ENCODE measurements at places on chromosomes 5 and 9.

GRCh38 chr9:1157836-1158235, 107.7 kb downstream of the DMRT2 start:
- H3K4me1 ChIP-seq, result no peaks in the 10 kb centered on the region
- no peaks in the 10 kb centered on the region for H3K36me3 ChIP-seq
- H3K27me3 ChIP-seq, result no peaks in the 10 kb centered on the region
- no peak overlapping the region for H3K4me3 ChIP-seq
- no peak overlapping the region for H3K27ac ChIP-seq
- no peak for DNase-seq

- no peaks in the 10 kb centered on the region for H3K36me3 ChIP-seq
- no peak overlapping the region for H3K4me3 ChIP-seq
- H3K27me3 ChIP-seq, result peaks cover 28% of the 10 kb centered on the region
- no peak for DNase-seq
- no peaks in the 10 kb centered on the region for H3K4me1 ChIP-seq
Observed at GRCh38 chr9:90665072-90665471, 22.4 kb upstream of the DIRAS2 start.

- H3K4me1 ChIP-seq, result no peaks in the 10 kb centered on the region
- H3K27ac ChIP-seq, result no peak overlapping the region
- no peak for DNase-seq
Observed at GRCh38 chr5:126015235-126016181, 407.7 kb upstream of the GRAMD2B start.

DNA sequence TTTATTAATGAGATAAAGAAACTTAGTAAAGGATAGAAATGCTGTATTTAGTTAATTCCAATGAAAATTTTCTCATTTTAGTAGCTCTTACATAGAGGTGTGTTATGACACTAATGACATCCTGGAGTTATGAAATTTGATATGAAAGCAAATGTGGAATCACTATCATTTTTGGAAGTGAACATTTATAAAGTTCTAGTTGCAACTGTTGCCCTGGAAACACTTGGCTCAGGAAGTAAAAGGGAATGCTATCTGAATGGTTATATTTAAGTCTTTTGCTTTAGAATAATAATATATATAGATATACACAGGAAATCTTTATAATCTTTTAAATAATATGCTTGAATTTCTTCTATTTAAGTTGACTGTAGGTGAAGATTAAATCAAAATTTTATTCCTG, 16.7 kb downstream of the ADAMTS19 start:
- no peaks in the 10 kb centered on the region for H3K27me3 ChIP-seq
- H3K27ac ChIP-seq, result no peak overlapping the region
- no peak overlapping the region for H3K4me3 ChIP-seq
- no peaks in the 10 kb centered on the region for H3K4me1 ChIP-seq
- no peak for DNase-seq
- H3K36me3 ChIP-seq, result no peaks in the 10 kb centered on the region

- no peak overlapping the region for H3K4me3 ChIP-seq
- H3K27me3 ChIP-seq, result peaks cover 16% of the 10 kb centered on the region
- H3K4me1 ChIP-seq, result no peaks in the 10 kb centered on the region
- no peaks in the 10 kb centered on the region for H3K36me3 ChIP-seq
- no peak for DNase-seq
Observed at GRCh38 chr9:88187631-88188030, 49.4 kb upstream of the SPATA31C2 start.

DNA sequence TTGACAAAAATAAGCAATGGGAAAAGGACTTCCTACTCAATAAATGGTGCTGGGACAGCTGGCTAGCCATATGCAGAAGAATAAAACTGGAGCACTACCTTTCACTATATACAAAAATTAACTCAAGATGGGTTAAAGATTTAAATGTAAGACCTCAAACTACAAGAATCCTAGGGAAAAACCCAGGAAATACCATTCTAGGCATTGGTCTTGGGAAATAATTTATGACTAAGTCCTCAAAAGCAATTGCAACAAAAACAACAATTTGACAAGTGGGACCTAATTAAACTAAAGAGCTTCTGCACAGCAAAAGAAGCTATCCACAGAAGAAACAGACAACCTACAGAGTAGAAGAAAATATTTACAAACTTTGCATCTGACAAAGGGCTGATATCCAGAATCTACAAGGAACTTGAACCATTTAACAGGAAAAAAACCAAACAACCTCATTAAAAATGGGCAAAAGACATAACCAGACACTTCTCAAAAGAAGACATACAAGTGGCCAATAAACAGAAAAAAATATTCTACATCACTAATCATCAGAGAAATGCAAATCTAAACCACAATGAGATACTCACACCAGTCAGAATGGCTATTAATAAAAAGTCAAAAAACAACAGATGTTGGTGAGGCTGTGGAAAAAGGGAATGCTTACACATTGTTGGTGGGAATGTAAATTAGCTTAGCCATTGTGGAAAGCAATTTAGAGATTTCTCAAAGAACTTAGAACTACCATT, 75.2 kb upstream of the CPEB4 start:
- H3K27ac ChIP-seq, result no peak overlapping the region
- DNase-seq, result no peak
- H3K36me3 ChIP-seq, result no peaks in the 10 kb centered on the region
- no peaks in the 10 kb centered on the region for H3K27me3 ChIP-seq

DNA sequence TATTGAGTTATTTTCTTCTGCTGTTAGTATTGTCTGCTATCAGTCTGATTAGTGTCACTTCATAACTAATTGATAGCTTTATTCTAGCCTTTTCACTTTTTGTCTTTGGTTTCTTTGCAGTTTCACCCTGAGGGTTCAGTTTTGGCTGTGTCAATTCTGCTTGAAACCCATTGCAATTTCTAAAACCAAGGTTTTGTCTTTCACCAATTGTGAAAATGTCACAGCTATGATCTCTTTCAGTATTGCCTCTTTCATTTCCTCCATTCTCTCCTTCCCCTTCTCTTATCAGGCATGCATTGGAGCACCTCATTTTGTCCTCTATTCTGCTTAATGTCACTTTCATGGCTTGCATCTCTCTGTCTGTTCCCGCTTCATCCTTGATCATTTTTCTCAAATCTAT, 248.1 kb downstream of the YTHDC2 start:
- H3K27ac ChIP-seq, result no peak overlapping the region
- H3K27me3 ChIP-seq, result no peaks in the 10 kb centered on the region
- no peak overlapping the region for H3K4me3 ChIP-seq
- no peak for DNase-seq
- H3K36me3 ChIP-seq, result no peaks in the 10 kb centered on the region

DNA sequence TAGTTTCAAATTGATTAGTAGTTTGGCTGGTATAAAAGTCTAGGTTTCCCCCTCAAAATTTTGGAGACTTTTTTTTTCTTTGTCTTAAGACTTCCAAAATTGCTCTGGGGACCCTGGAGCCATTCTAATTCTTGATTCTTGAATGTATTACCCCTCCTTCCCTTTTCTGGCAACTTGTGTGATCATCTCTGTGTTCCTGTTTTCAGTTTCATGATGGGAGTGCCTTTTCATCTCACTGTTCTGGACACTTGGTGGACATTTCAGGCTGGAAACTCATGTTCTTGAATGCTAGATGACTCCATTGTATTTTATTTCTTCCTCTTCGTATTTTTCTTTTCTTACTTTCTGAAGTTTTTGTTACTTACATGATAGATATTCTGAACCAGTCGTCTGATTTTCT, 57.3 kb upstream of the LRRC70 start:
- H3K36me3 ChIP-seq, result peaks cover 43% of the 10 kb centered on the region
- H3K27ac ChIP-seq, result peak overlapping the region; percentile 4
- H3K27me3 ChIP-seq, result no peaks in the 10 kb centered on the region
- H3K4me3 ChIP-seq, result no peak overlapping the region
- H3K4me1 ChIP-seq, result no peaks in the 10 kb centered on the region

- H3K27ac ChIP-seq, result no peak overlapping the region
- peaks cover 7% of the 10 kb centered on the region for H3K36me3 ChIP-seq
- DNase-seq, result no peak
Observed at GRCh38 chr5:138772986-138773594, 19.9 kb downstream of the CTNNA1 start.

- peaks cover 58% of the 10 kb centered on the region for H3K36me3 ChIP-seq
- H3K4me3 ChIP-seq, result peak overlapping the region; percentile 2
- H3K27ac ChIP-seq, result peak overlapping the region; percentile 81
Observed at GRCh38 chr5:43305948-43306565, 7.2 kb downstream of the HMGCS1 start.

DNA sequence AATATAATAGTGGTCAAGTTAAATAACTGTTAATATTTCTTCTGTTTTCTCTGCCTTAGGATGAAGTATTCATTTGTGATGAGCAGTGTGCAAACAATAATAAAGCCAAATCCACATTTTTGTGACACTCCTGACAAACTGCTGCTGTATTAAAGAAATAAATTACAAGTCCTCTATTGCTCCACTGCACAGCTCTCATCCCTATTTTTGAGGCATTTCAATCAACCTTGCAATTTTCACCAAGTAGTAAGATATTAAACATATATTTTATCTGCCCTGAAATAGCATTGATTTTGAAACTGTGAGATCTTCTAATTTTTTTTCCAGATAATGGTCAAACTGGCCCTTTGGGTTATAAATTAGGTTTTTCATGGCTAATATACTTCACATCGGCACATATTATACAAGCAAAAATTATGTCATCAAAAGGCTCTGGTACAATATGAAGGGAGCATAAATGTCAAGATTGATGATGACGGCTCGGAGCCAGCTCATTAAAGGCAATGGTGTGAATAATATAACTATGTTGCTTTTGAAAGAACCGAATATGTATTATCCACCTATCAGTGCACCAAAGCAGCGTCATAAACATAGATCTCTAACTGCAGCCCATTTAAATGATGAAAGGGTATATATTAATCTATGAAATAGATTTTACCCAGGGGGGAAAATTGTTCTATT, 764.9 kb downstream of the DNAH5 start:
- H3K4me1 ChIP-seq, result no peaks in the 10 kb centered on the region
- no peaks in the 10 kb centered on the region for H3K27me3 ChIP-seq
- H3K4me3 ChIP-seq, result no peak overlapping the region
- no peak for DNase-seq

GRCh38 chr5:121707178-121707577, 144.5 kb upstream of the FTMT start:
- no peak for DNase-seq
- H3K36me3 ChIP-seq, result no peaks in the 10 kb centered on the region
- no peaks in the 10 kb centered on the region for H3K27me3 ChIP-seq
- no peak overlapping the region for H3K27ac ChIP-seq
- no peak overlapping the region for H3K4me3 ChIP-seq
- no peaks in the 10 kb centered on the region for H3K4me1 ChIP-seq

- H3K27me3 ChIP-seq, result peaks cover 2% of the 10 kb centered on the region
- no peak overlapping the region for H3K4me3 ChIP-seq
- H3K4me1 ChIP-seq, result no peaks in the 10 kb centered on the region
- no peak overlapping the region for H3K27ac ChIP-seq
Observed at GRCh38 chr5:149399775-149400174, 20.7 kb upstream of the IL17B start.

DNA sequence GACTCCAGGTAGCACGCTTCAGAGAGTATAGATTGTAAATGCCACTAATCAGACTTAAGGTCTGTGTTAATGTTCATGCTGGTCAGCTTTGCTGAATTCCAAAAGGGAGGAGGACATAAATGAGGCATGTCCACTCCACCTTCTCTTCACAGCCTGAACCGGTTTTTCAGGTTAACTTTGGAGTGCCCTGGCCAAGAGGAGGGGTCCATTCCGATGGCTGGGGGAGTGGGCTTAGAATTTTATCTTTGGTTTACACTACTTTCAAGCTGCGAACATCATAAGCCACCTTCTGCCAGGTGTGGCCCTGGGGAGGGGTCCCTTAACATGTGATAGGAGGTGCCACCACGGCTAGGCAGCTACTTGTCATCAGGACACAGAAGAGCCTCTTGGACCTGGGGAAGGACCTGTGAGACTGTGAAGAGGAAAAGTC, 24.2 kb downstream of the ABO start:
- no peaks in the 10 kb centered on the region for H3K36me3 ChIP-seq
- DNase-seq, result no peak
- H3K27ac ChIP-seq, result no peak overlapping the region
- no peaks in the 10 kb centered on the region for H3K4me1 ChIP-seq
- no peak overlapping the region for H3K4me3 ChIP-seq

- H3K4me1 ChIP-seq, result peaks cover 41% of the 10 kb centered on the region
- H3K4me3 ChIP-seq, result no peak overlapping the region
- no peaks in the 10 kb centered on the region for H3K27me3 ChIP-seq
- DNase-seq, result no peak
- peaks cover 56% of the 10 kb centered on the region for H3K36me3 ChIP-seq
Observed at GRCh38 chr9:97911528-97911927, 10.8 kb downstream of the TRMO start.

DNA sequence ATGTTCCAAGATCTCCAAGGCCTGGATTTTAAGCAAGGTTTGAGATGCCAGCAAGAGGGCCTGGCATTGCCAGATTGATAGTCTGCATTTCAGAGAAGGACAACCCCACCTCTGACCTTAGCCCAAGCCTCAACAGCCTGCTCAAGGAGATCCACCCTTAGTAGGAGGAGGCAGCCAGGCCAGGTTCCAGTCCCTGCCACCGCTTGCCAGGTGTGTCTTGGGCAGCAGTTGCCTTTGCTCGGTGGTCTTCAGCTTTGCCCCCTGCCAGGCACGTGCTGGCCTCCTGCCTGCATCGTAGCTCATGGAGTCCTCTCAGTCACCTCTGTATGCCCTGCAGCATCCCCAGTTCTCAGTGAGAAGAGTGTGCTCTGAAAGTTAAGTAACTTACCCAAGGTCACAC, 134.2 kb downstream of the KCNIP1 start:
- peaks cover 12% of the 10 kb centered on the region for H3K4me1 ChIP-seq
- no peaks in the 10 kb centered on the region for H3K36me3 ChIP-seq
- no peak overlapping the region for H3K4me3 ChIP-seq
- no peak for DNase-seq

GRCh38 chr9:28930766-28931165, 1357.5 kb upstream of the C9orf72 start:
- no peaks in the 10 kb centered on the region for H3K27me3 ChIP-seq
- H3K4me3 ChIP-seq, result no peak overlapping the region
- no peaks in the 10 kb centered on the region for H3K36me3 ChIP-seq
- H3K4me1 ChIP-seq, result no peaks in the 10 kb centered on the region

DNA sequence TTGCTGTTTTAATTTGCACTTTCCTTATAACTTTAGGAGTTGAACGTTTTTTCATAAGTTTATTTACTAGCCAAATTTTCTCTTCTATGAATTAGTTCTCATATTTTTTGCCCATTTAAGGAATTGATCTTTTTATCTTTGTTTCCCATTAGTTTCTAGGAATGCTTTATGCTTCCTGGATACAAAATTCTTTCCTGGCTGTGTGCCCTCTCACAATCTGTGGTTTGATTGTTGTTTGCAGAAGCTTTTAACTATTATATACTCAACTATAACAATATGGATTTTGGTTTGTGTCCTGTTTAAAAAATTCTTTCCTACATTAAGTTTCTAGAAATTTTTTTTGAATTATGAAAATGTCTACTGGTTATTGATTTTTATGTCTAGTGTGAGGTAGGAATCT, 206.3 kb downstream of the CSNK1G3 start:
- DNase-seq, result no peak
- no peaks in the 10 kb centered on the region for H3K4me1 ChIP-seq
- no peaks in the 10 kb centered on the region for H3K36me3 ChIP-seq
- H3K27ac ChIP-seq, result no peak overlapping the region

DNA sequence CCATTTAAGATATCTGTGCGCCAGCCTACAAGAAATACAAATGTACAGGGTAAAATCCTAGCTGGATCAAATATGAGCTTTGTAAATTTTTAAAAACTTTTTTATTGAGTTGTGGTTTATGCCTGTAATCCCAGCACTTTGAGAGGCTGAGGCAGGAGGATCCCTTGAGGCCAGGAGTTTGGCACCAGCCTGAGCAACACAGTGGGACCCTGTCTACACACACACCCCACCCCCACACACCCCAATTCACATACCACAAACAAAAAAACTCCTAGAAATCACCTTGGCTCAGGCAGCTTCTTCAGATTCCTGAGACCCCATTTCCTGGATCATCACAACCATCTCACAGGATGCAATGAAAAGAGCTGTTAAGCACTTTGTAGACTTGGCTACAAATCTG, 46.4 kb downstream of the CDK7 start:
- no peak overlapping the region for H3K27ac ChIP-seq
- no peaks in the 10 kb centered on the region for H3K27me3 ChIP-seq
- no peak for DNase-seq
- peaks cover 26% of the 10 kb centered on the region for H3K36me3 ChIP-seq
